Stimulated activated CD4-positive, alpha-beta T cell treated with anti-CD3 and anti-CD28 coated beads, Interleukin-15, amount 100 ng/mL, for 1 hour (primary cell): ENCODE measurements at places on chromosomes 6 and 20.

GRCh38 chr6:36340618-36341454, 4.1 kb upstream of the BNIP5 start:
- peak; percentile 66 for DNase-seq

- DNase-seq = peak; percentile 11
Observed at GRCh38 chr6:99746261-99746895, 139.7 kb downstream of the PRDM13 start.

DNA sequence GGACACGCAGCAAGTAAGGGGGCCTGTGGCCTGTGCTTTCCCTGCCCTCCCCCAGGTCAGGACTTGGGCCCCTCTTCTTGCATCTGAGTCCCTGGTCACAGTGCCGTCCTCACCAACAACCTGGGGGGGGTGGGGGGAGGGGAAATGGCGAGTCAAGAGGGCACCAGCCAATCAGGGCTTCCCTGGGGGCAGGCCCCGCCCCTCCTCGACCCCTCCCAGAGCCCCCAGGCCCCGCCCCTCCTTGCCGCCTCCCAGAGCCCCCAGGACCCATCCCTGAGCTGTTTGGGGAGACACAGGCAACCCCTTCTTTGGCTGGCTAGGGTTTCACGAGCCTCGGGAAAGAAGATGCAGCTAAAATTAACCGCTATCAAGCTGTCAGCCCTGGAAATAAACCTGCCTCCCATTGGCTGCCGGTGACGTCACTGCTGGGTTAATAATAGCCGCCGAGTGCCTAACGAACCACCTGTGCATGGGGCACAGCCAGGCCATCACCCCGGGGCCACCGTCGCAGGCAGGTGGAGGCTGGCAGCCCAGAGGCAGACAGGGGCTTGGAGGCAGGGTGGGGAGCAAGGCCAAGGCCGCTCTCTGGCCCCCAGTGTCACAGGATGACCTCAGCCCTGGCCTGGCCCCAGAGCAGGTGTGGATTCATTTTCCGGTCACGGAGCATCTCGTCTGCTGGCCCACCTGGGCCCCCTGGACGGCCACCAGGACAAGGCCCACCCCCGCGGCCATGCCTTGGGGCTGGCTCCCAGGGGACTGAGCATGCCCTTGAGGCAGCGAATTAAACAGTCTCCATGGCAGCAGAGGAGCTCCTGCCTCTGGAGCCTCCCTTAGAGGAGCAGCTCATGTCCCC, 3.2 kb upstream of the EEF1A2 start:
- no peak for DNase-seq

DNA sequence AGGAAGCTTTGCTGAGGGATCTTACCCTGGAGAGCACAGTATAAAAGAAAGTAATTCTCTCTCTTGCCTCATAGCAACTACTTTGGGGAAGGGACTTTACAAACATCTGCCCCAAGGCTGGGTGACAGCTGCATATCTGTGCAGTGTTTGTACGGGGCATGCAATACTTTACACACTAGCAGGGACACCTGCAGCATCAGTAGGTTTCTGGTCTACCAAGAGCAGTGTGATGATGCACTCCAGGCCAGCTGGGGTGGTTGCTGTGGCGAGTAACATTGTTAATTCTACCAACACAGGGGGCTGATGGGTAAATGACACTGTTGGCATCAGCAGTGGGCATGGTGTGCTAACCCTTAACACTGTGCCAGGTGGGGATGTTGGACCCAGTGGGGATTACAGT, 48.0 kb downstream of the ADTRP start:
- DNase-seq = no peak

GRCh38 chr6:105522626-105523322, 119.9 kb upstream of the PREP start:
- DNase-seq = no peak

GRCh38 chr6:165820407-165820806, 157.4 kb upstream of the PDE10A start:
- no peak for DNase-seq

GRCh38 chr20:57672164-57672563, 37.7 kb downstream of the PMEPA1 start:
- no peak for DNase-seq
